ENCODE measurements at places on chromosomes 16 and 17. TPM values are rescaled to one million over a fixed set of nuclear protein-coding genes. Genes with fewer than 3 reads are reported as not detected.

DNA sequence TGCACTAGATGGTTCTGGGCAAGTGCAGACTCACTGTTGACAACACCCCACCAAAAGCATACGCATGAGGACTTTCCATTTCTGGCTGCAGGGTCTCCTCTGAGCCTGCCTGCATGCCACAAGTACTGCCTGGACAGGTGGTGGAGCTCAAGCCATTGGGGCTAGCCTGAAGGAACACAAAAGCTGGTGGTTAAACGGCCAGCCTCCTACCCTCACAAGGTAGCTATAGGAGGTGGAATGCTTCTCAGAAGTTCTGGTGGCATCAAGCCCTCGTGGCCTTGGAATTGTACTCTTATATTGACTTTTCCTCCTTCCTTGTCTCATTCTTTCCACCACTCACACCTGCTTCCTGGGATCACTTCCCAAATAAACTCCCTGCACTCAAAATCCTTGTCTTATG, 56.6 kb upstream of the BCAR1 start:
- DNase-seq = no peak

Gene NR1D1
- total RNA-seq = 3.6 TPM

Gene PHKG2
- 13.6 TPM for total RNA-seq

Gene ITGB4
- total RNA-seq = 31.4 TPM
